ENCODE measurements at places on chromosomes 7 and 10.
A peak's percentile ranks its signal among the peaks of the same experiment; 100 is the strongest.

GRCh38 chr10:70925377-70926225 lies 37.2 kb upstream of the PCBD1 start:
- no peak for DNase-seq

DNA sequence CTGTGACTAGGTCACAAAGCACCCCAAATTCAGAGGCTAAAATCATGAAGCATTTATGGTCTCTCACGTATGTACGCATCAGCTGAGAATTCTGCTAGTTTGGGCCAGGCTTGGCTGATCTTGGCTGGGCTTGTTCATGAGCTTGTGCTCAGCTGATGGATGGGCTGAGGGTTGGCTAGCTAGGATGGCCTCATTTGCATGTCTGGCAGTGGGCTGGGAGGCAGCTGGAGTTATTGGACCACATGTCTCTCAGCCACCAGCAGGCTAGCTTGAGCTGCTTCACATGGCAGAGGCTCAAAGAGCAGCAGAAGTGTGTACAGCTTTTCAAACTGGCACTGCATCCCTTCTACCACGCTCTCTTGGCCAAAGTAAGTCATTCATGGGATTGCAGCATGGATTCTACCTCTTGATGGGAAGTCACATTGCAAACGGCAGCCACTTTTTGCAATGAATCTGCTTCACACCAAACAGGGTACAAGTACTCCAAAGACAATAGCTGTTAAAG lies 770.3 kb downstream of the TYW1 start:
- DNase-seq = no peak

GRCh38 chr10:110376021-110376766 lies 71.5 kb upstream of the SMNDC1 start:
- no peak for DNase-seq

- peak; percentile 43 for DNase-seq
Measured at GRCh38 chr10:124249812-124250432, 156.5 kb upstream of the CHST15 start.

- DNase-seq = no peak
Measured at GRCh38 chr10:94324609-94325233, 38.0 kb downstream of the NOC3L start.

GRCh38 chr7:20307901-20308300 lies 22.8 kb upstream of the ITGB8 start:
- DNase-seq = no peak
